ENCODE measurements at places on chromosomes 13 and 19.

- DNase-seq: no peak
Measured at GRCh38 chr19:3514930-3515329, 8.8 kb downstream of the FZR1 start.

DNA sequence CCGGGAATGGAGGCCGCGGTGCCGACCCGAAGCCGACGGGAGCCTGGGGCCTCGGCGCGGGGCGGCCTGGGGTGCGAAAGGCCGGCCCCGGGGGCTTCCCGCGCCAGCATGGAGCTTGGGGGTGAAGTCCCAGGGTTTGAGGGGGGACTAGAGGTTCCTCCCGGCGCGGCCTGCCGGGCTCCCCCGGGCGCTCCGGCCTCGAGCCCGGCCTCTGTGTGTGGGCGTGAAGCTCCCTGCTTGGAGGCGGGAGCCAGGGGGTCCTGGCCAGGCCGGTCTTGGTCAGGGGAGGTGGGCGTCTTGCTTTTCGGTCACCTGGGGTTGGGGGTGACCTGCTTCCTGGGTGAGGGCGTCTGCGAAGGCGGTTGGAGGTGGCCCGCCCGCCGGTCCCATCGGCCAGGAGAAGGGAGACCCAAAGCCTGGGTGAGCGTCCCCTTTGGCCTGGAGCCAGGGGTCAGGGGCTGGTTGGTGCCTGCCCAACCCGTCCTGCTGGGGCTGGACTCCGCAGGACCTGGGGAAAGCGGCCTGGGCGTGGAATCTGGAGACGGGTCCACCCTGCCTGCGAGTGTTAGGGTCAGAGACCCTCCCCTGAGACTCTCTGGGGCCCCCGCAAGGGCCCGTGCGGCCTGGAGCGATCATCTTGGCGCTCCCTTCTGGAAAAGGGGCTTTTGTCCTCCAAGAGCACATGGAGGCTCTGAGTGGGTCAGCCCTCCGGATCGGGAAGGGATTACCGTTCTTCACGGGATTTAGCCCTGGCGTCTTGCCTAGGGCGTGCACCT lies 535 bp downstream of the BSG start:
- no peak for DNase-seq

DNA sequence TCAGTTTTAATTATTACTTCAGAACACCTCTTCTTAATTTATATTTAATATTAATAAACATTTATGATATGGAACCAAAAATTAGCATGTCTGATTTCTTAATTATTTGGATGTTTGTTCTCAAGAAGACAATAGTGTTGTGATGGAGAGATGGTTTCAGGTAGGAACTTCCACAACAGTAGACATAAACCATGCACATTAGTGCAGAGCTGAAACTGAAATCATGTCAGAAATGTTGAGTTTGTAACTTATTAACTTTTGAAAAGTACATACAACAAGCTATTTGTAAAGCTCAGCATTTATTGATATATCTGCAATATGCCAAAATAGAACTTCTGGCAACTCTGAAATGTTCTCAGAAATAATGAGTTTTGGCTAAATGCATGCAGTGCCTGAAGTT lies 11.8 kb upstream of the EDNRB start:
- no peak for DNase-seq

DNA sequence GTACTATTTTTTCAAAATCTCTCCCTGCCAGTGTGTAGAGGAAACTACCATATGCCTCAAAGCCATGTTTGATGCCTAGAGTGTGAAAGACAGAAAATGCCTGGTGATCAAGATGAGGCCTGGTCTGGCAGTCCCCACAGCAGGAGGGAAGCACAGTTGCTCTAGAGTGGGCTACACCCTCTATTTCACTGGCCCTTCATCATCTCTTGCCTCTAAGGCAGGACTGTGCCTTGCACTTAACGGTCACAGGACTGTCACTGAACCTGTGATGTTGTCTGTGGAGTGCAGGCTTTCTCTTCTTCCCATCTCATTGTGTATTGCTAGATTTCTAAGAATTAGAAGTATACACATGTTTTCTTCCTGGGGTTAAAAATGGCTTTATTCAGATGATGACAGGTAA lies 16.3 kb downstream of the POLR1D start:
- DNase-seq: no peak

DNA sequence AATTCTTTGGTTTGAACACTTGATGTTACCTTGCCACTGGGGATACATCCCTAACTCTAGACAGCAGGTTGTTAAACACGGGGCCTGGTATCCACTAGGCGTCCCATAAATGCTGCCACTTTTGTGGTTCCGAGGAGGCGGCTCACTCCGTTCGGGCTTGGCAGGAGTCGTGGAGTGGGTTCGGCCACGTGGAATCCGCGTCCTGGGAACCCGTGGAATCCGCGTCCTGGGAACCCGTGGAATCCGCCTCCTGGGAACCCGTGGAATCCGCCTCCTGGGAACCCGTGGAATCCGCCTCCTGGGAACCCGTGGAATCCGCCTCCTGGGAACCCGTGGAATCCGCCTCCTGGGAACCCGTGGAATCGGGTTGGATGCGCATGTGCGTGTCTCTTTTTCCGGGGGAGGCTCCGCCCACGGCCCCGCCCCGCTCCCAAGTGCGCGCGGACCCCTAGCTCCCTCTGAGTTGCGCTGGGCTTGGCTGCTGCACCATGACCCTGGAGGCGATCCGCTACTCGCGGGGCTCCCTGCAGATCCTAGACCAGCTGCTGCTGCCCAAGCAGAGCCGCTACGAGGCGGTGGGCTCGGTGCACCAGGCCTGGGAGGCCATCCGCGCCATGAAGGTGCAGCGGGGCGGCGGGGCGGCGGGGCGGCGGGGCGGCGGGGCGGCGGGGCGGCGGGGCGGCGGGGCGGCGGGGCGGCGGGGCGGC lies at the start of gene MRI1:
MRI1 (plus strand) TSS at position 422 of the 707 bp plus-strand sequence; CDS start at position 489, 67 bp downstream.
- DNase-seq: peak; percentile 70

- no peak for DNase-seq
Measured at GRCh38 chr19:28827382-28827781, 385.6 kb downstream of the UQCRFS1 start.

DNA sequence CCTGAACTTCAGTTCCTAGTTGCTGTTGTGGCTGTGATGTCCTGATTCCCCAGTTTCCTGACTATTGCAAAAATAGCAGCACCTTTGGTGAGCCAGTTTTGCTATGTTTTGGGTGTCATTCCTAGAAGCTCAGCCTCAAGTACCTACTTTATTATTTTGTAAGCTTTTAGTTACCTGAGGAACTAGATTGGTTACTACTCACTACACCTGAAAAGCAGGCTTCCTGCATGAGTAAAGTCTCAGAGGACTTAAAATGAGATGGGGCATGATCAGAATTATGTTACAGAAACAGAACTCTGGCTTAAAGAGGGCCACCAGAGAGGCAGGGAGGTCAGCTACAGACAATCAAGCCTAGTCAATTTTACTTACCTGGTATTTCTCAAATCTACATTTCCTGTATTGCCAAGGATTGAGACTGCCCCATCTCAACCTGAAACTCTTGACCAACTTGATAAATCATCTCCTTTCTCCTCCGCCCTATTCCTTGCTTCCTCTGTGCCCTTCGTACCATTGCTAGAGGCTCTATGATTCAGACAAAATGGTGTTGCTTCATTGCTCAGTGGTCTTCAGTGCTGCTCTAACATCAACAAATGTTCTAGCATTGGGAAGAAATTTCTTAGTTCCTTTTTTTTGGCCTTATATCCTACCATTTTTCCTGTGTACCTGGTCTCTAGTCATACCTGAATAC lies 58.9 kb downstream of the RAP2A start:
- no peak for DNase-seq

GRCh38 chr13:113141601-113141970 lies 16.9 kb upstream of the PROZ start:
- no peak for DNase-seq

- no peak for DNase-seq
Measured at GRCh38 chr19:42232435-42232834, 10.0 kb downstream of the GSK3A start.
